ENCODE measurements at places on chromosomes 3 and 15.
A peak's percentile ranks its signal among the peaks of the same experiment; 100 is the strongest.

DNA sequence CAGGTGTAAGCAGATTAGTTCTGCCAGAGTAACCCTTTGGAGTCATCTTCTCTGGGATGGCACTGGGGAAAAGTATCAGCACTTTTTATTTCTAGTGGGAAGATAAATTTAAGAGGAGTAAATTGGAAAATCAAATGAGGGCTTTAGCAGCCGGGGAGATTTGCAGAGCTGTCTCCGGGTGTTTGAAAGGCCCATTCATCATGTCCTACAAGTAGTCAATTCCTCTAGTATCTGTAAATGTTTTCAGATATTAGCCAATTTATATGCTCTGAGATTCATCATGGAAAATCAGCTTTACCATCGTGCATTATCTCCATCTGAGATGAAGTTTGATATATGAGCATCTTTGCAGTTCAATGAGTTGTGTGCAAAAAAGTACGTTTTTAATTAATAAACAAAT lies 93.6 kb downstream of the CDIN1 start:
- DNase-seq: no peak

DNA sequence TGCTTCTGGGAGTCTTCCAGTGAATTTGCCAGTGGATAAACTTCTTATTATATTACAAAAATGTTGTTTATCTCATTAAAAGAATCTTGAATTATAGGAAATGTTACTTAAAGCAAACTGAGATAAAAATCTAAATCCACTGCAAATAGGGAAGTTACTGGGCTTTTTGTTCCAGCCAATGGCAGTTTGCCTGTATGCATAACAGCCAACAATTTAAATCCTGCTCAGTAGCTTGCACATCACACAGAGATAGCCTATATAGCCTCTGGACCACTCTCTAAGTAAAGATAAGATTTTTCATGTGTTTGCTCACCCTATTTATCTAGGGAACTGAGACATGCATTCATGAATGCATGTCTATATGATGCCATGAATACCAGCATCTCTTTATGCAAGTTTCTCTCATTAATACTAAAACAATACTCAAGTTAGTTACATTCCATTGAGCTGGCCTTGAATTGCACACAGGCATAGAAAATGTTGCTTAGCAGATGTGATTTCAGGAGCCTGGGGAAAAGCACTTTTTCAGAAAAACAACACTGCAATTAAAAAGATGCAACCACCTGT lies 92.1 kb upstream of the GPR149 start:
- no peak for DNase-seq

DNA sequence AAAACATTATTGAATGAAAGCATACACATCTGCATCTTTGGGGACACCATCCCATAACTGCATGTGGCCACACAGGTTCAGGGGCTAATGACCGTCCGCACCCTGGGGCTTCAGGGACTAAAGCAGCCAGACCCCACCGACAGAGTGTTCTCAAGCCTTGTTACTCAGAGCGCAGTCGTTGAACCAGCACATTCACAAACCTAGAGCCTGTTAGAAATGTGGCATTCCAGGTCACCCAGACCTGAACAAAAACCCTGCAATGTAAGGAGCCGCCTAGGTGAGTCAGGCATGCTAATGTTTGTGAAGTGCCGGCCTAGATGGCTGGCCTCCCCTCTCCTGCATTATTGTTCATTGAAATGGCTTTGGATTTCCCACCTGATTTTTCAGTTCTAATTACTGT lies 52.3 kb upstream of the HACD2 start:
- peak; percentile 35 for DNase-seq

- DNase-seq: no peak
Observed at GRCh38 chr3:124999897-125000435, 55.8 kb downstream of the HEG1 start.

DNA sequence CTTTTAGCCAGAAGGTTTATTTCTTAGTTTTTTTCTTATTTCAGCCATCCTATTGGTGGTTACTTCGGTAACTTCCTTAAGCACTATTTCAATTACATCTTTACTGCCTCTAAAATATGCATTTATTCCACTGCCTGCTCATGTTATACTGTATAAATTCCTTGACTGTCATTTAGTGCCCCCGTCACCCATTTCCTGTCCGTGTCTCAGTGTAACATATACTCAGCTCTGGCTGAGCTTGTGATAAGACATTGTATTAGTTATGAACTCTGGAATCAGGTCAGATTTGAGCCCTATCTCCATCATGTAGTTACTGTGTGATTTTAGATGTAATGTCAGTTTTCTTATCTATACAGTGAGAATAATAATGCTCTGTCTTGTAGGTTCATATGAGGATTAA lies 24.2 kb downstream of the PIAS1 start:
- DNase-seq: no peak

GRCh38 chr3:17964108-17964507 lies 221.7 kb upstream of the TBC1D5 start:
- DNase-seq: no peak

DNA sequence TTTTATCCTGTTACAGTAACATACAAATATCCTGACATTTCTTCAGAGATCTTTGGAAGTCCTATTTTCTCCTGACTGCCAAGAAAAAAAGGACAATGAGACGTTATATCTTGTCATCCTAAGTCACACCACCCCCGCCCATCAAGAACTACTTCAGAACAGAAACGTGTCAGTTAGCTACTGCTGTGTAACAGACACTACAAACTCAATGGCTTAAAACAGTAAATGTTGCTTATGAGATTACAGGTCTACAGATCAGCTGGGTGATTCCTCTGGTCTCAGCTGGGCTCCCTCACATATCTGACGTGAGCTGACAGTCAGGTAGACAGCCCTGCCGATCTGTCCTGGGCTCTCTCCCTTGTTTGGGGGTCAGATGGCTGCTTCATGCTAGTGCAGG lies 20.5 kb upstream of the CCDC174 start:
- no peak for DNase-seq

GRCh38 chr3:177893331-177893730 lies 642.9 kb upstream of the KCNMB2 start:
- DNase-seq: no peak

DNA sequence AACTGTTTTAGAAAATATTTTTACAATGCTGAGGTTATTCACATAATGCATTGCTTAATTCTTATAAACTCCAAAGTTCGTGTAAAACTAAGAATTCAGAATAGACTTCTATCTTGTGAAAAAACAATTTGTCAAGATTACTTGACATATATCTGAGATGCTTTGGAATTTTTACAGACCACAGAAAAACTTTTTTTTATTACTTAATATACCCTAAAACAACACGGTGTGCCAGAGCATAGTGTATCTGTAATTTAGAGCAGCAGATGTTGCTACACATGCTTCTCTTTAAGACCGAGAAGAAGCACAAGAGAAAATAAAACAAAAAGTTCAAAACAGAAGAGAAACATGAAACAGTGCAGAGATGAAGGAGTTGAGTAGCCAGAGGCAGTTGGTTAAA lies 26.4 kb downstream of the ASB7 start:
- DNase-seq: no peak

- DNase-seq: no peak
Observed at GRCh38 chr3:161253711-161254110, 32.6 kb downstream of the NMD3 start.

DNA sequence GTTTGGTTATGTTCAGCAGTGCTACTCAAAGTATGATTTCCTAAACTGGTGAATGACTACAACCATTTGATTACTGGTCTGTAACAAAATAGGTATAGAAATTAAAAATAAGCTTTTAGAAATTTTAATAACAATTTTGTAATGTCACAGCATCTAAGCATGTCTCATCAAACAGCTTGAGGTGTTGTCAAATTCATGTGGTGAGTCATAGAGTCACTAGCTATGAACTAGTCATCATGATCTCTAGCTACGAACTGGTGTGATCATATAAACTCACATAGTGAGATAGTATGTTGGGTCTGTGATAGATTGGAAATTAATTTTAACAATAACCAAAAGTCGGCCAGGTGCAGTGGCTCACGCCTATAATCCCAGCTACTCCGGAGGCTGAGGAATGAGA lies 213.9 kb upstream of the RBMS3 start:
- DNase-seq: no peak

DNA sequence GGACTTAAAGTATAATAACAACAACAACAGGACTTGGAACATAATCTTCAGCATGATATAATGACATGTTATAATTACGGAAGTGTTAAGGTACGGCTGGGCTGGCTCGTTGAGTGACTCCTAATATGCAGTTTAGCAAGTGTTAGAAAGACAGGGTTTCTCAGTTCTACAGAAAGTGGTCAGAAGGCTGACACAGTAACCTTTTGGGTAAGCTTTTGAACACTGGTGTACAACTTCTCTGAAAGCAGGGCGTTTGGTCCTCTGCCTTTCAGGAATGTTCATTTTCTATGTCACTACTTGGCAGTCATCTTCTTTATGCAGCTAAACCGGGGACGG lies 133.3 kb upstream of the SLC2A2 start:
- no peak for DNase-seq

- DNase-seq: no peak
Observed at GRCh38 chr15:77002436-77002835, 7.5 kb downstream of the PSTPIP1 start.

DNA sequence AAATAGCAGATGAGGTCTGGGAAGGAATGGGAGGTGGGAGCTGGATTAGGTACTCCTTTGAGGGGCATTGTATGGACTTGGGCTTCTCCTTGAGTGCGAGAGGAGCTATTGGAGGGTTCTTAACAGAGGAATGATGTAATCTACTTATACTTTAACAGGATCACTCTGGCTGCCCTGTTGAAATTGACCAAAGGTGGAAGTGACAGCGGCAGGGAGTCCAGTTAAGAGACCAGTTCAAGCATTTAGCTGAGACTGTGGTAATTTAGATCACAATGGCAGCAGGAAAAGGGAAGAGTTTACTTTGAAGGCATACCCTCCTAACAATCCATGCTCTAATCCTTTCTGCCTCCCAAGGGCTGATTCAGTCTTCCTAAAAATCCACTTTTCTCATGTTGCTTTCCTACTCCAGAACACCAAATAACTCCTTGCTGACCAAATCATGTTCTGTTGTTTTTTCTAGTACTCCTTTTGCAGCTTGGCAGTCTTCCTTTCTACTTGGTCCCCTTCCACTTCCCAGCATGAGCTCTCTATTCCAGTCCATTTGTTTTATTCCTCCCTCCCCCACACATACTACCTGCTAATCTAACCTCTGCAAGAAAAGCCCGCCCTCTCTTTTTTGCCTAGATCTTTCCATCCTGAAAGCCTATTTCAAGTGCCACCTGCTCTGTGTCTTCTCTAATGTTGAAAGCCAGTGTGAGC lies 139.4 kb downstream of the NECTIN3 start:
- DNase-seq: no peak

DNA sequence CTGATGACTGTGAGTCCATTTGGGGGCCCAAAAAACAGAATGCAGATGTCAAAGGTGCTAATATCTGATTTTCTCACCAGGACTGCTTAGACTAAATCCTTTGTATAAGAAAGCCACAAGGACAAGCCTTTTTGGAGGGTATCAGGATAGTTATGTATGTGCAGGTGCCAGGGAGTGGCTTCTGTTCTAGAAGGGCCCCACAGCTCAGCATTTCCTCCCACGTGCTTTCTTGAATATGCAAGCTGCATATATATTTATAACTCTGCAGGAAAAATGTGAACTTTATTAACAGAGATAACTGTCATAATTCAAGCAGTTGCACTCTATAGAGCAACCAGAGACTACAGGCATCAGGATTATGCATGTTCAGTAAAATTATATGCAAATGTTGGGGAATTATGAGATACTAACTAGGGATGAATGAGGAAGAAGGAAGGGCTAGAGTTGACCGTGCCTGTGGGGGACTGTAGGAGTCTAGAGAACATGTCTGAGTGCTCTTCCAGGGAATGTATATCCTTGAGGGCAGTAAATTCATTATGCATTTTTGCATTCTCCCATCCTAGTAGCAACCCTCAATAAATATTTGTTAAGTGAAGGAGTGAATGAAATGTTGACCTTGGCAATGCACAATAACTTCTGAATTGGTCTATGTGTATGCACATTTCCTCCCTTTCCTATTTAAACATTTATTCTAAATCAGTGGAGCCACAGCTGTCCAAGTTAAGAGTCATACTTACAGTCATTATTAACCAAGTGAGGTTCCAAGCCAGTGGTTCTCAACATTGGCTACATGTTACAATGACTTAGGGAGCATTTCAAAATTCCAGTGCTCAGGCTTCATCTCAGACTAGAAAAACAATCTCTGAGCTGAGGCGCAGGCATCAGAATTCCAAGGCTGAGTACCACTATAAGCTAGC lies 94.8 kb upstream of the ANKRD28 start:
- no peak for DNase-seq

DNA sequence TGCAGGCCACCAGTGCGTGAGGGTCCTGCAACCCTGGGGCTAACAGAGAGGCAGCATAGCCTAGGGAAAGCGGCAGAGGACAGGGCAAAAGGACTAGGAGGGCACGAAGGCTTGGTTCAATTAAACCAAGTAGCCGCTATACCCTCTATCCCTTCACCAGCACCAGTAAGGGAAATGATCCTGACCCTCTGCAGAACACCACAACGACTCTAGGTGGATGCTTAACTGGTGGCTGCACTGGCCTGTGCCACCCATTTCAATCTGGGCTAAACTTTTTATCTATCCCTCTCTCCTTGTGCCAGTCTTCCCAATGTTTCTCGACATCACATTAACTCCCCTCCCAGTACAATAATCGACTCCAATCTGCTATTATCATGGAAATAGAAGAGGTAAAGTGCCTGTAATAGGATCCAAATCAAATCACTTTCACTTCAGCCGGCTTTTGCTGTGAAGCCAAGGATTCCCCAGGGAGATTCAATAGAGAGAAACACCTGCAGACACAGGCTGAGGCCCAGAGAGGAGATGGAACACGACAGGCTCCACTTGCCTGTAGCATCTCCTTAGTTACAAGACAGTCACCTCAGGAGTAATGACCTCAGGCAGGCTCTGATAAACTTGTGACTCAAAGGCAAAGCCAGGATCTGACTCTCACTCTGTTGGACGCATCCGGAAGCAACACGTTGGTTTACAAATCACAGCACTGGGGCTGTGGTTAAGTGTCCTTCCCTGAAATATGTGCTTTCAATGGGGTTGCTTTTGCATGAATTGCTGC lies 791.6 kb upstream of the ARRDC4 start:
- DNase-seq: no peak

- DNase-seq: no peak
Observed at GRCh38 chr3:169213956-169214355, 449.6 kb downstream of the MECOM start.

DNA sequence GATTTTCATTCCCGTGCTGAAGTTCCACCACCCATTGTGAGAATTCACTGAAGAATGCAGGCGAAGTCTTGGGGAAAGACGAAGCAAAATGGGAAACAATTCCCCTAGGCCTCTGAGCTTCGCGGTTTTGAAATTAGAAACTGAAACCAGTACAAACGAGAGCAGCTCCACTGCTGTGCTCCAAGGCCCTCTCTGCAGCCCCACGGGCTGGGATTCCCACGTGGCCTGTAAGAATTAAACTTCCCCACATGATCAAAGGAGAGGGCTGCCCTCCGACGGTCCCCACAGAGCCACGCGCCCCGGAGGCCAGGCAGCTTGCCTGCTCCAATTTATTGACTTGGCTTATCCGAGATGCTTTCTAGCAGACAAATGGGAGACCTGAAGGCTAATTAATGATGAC lies 144.0 kb downstream of the GREM1 start:
- peak; percentile 28 for DNase-seq

- DNase-seq: no peak
Observed at GRCh38 chr3:126509597-126510307, 7.8 kb downstream of the UROC1 start.

- no peak for DNase-seq
Observed at GRCh38 chr15:33908406-33908805, 59.9 kb upstream of the CHRM5 start.

GRCh38 chr15:86905625-86906256 lies 826.1 kb downstream of the AGBL1 start:
- no peak for DNase-seq

GRCh38 chr3:166607933-166608521 lies 770.8 kb upstream of the BCHE start:
- no peak for DNase-seq

- DNase-seq: no peak
Observed at GRCh38 chr3:112497897-112498548, 1.2 kb downstream of the BTLA start.

All from hepatocyte (in vitro differentiated cells).